Osteocyte (in vitro differentiated cells): ENCODE measurements at places on chromosomes 3 and 15. TPM values are rescaled to one million over a fixed set of nuclear protein-coding genes. Genes with fewer than 3 reads are reported as not detected.

GRCh38 chr15:43226436-43227305 lies 5.9 kb upstream of the EPB42 start:
- peaks cover 3% of the 10 kb centered on the region for H3K4me1 ChIP-seq
- no peak for DNase-seq
- H3K36me3 ChIP-seq: no peaks in the 10 kb centered on the region
- no peak overlapping the region for H3K27ac ChIP-seq
- H3K4me3 ChIP-seq: no peak overlapping the region
- H3K27me3 ChIP-seq: peaks cover 57% of the 10 kb centered on the region

GRCh38 chr3:52827866-52828376 lies 2.6 kb downstream of the ITIH4 start:
- no peak overlapping the region for H3K27ac ChIP-seq
- DNase-seq: no peak
- H3K27me3 ChIP-seq: no peaks in the 10 kb centered on the region
- H3K36me3 ChIP-seq: no peaks in the 10 kb centered on the region
- no peak overlapping the region for H3K4me3 ChIP-seq

GRCh38 chr15:59736181-59736580 lies 47.1 kb upstream of the BNIP2 start:
- no peaks in the 10 kb centered on the region for H3K36me3 ChIP-seq
- DNase-seq: no peak
- no peaks in the 10 kb centered on the region for H3K4me1 ChIP-seq
- no peak overlapping the region for H3K4me3 ChIP-seq
- no peak overlapping the region for H3K27ac ChIP-seq
- peaks cover 16% of the 10 kb centered on the region for H3K27me3 ChIP-seq

TMEM40 gene
- 2.0 and 2.4 TPM in 2 replicates for total RNA-seq

ECE2 gene
- total RNA-seq: not detected in 2 replicates
